ENCODE measurements at places on chromosomes 7 and 10.

DNA sequence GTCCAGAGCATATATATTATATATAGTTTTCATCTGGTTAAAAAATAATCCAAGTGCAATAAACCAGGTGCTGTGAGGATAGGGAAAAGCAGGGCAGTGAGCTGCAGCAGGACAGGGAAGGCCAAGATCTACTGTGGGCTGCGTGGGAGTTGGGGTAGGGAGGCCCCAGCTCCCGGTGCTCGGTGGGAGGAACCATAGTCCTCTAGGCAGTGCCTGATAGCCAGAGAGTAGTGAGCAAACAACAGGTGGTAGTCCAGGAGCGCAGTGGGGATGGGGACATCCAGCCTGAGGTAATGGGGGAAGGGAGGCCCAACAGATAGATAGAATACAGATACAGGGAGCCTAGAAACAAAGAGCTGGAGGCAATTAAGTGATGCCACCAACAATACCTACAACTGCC lies 4.1 kb upstream of the BMPR1A start:
- peak; percentile 1 for DNase-seq

GRCh38 chr7:142188846-142189245 lies 69.0 kb downstream of the PRSS58 start:
- DNase-seq, result no peak

- DNase-seq, result no peak
These were observed 89.4 kb downstream of the DGKI start for GRCh38 chr7:137757146-137757925.

GRCh38 chr7:124459101-124460055 lies 306.2 kb downstream of the GPR37 start:
- no peak for DNase-seq

GRCh38 chr10:120575411-120575810 lies 118.4 kb downstream of the PLPP4 start:
- DNase-seq, result no peak

DNA sequence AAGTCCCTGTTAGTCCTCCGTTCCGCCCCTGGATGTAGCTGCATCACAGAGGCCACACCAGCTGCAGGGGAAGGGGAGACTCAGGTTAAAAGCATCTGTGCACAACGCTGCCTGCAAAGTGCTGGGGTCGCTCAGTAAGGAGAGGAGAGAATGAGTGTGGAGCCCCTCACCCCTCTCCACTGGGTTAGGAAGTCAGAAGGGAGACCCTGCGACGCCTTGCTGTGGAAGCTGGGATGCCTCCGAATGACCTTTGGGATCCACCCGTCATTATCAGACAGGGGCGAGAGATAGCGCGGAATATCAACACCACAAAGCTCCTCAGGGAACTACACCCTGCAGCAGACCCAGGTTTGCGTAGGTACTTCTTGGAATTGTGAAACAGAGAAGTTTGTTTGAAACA lies 167.7 kb upstream of the SHH start:
- DNase-seq, result no peak

- no peak for DNase-seq
These were observed 59.4 kb downstream of the ST7 start for GRCh38 chr7:117012696-117013095.

DNA sequence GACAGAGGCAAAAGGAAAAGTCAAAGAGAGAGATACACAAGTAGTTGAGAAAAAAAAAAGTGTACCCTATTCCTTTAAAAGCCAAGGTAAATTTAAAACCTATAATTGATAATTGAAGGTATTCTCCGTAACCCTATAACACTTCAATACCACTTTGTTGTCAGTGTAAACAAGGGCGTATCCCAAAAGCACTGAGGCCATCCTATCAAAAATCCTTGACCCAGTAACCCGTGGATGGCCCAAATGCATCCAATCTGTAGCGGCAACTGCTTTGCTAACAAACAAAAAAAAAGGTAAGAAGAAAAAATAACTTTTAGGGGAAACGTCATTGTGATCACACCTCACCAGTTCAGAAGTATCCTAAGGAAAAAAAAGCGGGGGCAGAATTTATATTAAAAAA lies 5.1 kb upstream of the NAPEPLD start:
- DNase-seq, result no peak

DNA sequence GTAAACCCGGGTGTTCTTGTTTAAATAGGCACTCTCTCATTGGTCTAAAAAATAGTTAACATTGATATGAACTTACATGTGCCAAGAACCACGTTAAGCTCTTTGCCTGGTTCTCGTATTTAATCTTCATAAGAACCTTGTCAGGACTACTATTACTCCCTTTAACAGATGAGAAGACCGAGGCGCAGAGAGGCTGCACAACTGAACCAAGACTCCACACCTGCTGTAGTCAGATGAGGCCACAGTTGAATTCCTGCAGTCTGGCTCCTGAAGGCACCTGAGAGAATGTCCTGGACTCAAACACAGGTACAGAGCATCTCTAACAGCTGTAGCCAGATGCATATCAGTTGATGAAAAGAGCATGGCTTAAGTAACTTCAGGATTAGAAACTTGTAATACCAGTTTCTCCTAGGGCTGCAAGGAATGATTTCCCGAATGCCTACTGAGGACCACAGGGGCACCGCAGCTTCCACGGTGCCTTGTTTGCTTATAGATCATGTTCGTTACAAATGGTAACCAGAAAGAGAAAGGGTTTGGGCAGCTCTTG lies 9.5 kb downstream of the DDC start:
- no peak for DNase-seq

DNA sequence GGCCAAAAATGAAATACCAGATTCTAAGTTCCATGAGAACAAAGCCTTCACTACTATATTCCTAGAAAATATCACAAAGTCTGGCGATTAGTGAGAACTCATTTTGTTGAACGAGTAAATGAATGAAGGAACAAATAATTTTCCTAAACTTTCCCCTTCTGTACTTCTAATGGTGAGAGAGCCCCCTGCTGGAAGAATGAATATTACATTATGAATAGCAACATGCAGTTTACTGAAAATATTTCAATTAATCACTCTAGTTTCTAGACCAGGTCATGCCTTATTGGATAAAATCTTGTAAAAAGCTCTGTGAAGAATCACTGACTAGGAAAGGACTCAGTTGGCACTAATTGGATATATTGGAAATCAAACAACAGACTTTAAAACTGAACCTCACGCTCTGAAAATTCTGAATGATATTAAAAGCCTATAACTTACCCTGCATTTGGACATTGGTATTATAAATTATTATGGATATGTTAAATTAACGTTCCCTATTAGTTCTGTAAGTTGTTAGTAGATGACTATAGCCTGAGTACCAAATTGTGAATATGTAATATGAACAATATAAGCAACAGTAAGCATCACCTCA lies 32.4 kb upstream of the MTPN start:
- DNase-seq, result peak; percentile 31

DNA sequence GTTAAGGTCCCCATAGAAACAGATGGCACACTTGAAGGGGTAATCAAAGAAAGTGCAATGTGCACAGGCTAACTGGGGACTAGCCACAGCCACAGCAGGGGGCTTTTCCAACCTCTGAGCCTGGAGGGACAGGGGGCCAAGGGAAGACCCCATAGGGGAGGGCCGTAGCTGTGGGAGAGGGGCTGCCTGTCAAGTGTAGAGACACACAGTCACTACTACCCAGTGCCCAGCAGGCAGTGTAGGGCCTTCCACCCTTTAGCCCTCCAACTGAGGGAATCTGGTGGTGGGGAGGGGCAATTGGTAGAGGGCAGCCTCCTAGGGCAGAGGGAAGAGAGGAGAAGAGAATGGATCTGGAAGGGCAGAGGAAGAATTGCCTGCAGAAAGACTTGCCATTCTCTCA lies 54.6 kb downstream of the CREB5 start:
- DNase-seq, result no peak

- DNase-seq, result no peak
These were observed 100.0 kb upstream of the NPSR1 start for GRCh38 chr7:34558022-34558421.

DNA sequence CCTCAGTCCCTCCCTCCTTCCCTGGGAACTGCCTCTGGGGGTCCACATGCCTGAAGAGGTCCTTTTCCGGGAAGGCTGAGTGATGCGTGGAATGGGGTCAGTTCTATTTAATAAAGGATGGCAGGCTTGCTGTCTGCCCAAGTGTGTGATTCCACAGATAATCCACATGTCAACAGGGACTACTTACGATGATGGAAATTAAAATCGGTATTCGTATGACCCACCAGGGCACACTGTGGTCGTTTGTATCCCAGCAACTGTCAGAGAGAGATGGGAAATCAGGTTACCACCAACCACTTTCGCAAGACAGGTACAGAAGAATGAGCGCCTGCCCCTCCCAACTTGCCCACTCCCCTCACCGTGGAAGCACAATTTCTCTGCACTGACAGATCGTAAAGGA lies 110.3 kb downstream of the VIPR2 start:
- no peak for DNase-seq

GRCh38 chr7:150329331-150330120 lies 6.2 kb upstream of the ACTR3C start:
- no peak for DNase-seq

GRCh38 chr7:59079-60016 lies 133.0 kb upstream of the FAM20C start:
- no peak for DNase-seq

DNA sequence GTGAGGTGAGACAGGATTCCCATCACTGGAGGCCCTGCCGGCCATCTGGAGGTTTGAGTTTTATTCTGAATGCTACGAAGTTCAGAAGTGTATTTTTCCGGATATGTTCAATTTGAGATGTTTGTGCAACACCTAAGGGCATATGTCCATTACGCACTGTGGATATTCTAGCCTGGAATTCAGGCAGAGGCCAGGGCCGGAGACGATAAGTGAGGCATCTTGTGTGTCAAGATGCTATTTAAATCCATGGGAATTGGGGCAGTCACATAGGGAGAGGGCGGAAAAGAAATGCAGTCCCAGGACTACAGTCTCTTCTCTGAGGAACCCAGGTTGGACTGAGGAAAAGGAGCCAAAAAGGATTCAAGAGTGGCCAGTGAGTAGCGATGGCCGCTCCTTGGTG lies 1.9 kb upstream of the SUV39H2 start:
- DNase-seq, result no peak

GRCh38 chr10:57962839-57963238 lies 304.9 kb downstream of the IPMK start:
- no peak for DNase-seq

DNA sequence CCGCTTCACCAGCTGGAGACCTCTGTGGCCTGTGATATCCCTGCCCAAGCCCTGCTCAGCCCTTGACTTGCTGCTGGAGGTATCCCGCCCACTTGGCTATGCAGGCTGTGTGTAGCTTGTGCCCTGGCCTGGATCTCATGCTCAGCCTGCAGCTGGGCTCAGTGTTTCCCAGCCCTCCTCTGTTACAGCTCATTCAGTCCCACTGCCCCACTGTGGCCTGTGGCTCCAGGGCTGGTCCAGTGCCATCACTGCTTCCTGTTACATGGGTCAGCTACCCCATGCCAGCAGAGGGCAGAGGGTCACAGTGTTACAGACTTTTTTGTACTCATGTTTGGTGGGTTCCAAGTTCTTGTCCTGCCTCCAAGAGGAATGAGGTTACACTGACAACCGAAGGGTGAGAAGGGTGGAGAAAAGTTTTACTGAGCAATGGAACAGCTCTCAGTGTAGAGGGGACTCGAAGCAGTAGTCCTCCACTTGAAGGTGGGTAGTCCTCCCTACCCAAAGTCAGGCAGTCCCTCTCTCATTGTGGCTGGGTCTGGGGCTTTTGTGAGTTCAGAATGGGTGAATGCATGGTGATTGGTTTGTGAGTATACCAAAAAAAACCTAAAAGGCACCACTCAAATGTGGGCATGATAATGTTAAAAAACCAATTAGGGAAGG lies 100.4 kb downstream of the ANKRD7 start:
- no peak for DNase-seq

GRCh38 chr7:95899919-95900513 lies 127.7 kb downstream of the DYNC1I1 start:
- DNase-seq, result no peak

All from NCI-H2029 (cell line).